Fibroblast of lung (primary cell): ENCODE measurements at places on chromosomes 3 and 15. TPM values are rescaled to one million over a fixed set of nuclear protein-coding genes. Genes with fewer than 3 reads are reported as not detected.

Gene CFAP100
- not detected in 2 replicates for total RNA-seq

Gene HRH1
- total RNA-seq: 30.6 and 32.6 TPM in 2 replicates

Gene ADGRG7
- not detected in 2 replicates for total RNA-seq

Gene CKMT1A
- total RNA-seq: not detected in 2 replicates

Gene TMEM41A
- total RNA-seq: 6.9 and 8.3 TPM in 2 replicates

Gene PRR20G
- total RNA-seq: not detected in 2 replicates
